ENCODE measurements at places on chromosomes 5 and 9.

DNA sequence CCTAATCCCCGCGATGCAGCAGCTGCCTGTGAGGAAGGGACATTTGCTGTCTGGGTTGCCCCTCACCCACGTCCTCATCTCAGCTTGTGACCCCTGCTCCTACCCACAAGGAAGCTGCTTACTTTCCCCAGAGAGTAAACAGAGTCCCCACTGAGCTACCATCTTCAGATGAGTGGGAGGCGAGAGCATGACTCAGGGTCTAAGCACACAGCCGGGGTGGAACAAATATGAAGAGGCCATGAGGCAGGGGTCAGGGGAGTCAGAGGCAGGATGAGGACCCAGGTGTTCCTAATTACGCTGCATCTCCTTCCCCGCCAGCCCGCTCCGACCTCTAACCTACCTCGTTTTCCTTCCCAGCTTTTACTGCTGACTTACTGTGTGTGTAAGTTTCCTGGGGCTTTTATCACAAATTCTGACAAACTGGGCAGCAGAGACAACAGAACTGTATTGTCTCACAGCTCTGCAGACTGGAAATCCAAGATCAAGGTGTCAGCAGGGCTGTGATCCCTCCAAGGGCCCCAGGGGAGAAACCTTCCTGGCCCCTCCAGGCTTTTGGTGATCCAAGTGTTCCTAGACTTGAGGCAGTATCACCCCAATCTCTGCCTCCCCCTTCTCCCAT is 94.0 kb upstream of the DNAH5 start:
- no peak for DNase-seq

- DNase-seq, result no peak
Measured at GRCh38 chr5:16427587-16427986, 38.0 kb downstream of the ZNF622 start.

- no peak for DNase-seq
Measured at GRCh38 chr5:113510836-113511451, 2.5 kb upstream of the YTHDC2 start.

- DNase-seq, result no peak
Measured at GRCh38 chr5:149838881-149839739, 105.5 kb downstream of the PDE6A start.

DNA sequence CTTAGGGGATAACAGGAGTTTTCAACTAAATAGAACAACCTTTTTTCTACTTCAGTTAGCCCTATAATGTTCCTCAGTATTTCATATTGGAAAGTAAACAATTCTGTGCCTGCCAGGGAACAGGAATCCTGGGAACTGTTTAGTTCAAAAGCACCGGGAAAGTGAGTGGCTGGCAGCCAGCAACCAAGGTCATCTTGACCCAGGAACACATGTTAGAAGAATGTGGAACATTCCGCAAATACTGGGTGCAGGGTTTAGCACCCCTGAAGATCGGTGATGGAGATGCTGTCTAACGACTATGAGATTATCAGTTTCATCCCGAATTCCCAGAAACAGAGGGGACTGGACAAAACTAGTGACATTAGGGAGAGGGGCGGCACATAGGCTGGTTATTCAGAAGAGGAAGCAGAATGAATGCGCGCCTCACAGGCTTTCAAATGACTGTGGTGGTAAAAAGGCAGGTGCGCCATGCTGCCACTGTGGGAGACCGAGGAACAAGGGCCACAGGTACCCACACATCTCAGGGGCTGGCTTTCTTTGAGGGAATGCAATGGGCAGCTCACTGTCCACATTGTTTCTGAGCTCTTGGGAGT is 51.2 kb downstream of the IPPK start:
- no peak for DNase-seq

Data from left ventricle myocardium superior (tissue), 1 donor.